Osteocyte (in vitro differentiated cells): ENCODE measurements at places on chromosomes 6 and 20. TPM values are rescaled to one million over a fixed set of nuclear protein-coding genes. Genes with fewer than 3 reads are reported as not detected.

DNA sequence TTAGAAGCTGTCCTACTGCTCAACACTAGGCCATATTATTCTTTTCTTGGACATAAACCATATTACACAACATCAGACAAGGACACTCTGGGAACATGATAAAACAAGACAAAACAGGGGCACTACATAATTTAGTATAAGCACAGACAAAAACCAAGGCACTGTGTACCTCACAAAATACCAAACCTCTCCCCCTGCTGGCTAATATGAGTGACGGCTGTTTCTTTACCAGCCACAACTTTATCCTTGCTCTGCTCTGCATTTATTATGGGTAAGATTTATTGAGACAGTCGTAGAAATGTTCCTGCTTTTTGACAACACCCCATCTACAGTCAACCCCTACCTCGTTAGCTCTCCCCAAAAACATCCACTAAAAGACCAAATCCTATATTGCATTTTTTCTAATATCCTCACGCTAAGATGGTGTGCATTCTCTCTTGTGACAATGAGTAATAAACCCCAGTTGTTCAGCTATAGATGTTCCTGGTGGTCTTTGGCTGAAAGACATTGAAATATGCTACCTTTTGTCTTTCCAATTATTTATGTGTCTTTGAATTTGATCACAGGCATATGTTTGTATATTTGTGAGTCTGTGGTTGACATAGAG lies 23.8 kb upstream of the POLR1H start:
- DNase-seq, result no peak

DNA sequence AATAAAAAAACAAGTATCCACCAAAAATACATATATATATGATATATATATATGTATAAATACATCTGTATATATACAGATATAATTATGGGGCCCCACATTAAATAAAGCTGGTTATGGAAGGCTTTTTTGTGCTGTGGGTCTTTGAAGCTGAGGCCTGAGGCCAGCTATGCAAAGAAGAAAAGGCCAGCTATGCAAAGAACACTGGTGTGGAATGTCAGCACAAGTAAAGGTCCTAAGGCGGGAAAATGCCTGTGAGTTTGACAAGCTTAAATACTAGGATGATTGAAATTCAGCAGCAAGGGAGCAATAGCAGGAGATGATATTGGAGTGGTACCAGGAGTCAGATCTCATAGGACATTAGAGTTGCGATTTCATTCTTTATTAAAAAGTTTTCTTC lies 25.2 kb downstream of the ADGRF1 start:
- DNase-seq, result no peak

- no peak for DNase-seq
Measured at GRCh38 chr6:741410-742339, 48.7 kb upstream of the EXOC2 start.

- no peak for DNase-seq
Measured at GRCh38 chr6:145756170-145756662, 20.9 kb upstream of the EPM2A start.

DNA sequence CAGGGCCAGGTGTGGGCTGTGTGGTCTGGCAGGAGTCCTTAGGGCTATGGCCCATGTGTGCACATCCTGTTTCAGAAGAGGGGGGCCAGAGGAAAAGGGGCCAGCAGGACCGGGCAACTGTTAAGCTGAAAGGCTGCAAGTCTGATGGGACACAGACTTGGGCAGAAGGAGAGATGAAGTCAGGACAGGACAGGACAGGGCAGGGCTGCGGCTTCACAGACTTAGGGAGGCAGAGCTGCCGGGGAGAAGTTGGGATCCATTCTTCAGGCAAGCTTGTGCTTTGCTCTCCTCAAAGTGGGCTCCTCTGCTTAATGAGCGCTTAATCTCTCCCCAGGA lies 28.7 kb downstream of the MOCS1 start:
- no peak for DNase-seq

Gene OOEP
- not detected in 2 replicates for total RNA-seq
